ENCODE measurements at places on chromosomes 5 and 9.

- no peak for DNase-seq
These were observed 161.5 kb upstream of the CDKN2B start for GRCh38 chr9:22170556-22170955.

- DNase-seq, result no peak
These were observed 3.7 kb downstream of the C5orf46 start for GRCh38 chr5:147902609-147903115.

GRCh38 chr5:158943057-158943456 is 156.7 kb downstream of the EBF1 start:
- DNase-seq, result no peak

DNA sequence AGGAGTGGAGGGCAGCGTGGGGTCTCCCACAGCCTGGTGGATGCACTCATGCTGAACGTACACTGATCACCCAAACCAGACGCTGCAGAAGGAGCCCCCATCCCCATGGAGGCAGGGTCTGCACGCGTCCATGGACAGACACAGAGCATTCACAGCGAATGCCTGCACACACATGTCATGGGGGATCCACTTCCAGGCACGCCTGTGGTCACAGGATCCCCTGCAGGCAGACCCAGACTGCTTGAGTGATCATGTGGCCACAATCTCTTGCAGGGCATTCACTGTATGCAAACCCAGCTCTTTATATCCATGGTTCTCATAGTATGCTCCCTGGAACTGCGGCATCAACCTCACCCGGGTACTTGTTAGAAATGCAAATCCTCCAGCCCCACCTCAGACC is 5.4 kb downstream of the SNCB start:
- DNase-seq, result no peak

- DNase-seq, result no peak
These were observed 64.9 kb downstream of the SLC25A46 start for GRCh38 chr5:110803467-110804326.

DNA sequence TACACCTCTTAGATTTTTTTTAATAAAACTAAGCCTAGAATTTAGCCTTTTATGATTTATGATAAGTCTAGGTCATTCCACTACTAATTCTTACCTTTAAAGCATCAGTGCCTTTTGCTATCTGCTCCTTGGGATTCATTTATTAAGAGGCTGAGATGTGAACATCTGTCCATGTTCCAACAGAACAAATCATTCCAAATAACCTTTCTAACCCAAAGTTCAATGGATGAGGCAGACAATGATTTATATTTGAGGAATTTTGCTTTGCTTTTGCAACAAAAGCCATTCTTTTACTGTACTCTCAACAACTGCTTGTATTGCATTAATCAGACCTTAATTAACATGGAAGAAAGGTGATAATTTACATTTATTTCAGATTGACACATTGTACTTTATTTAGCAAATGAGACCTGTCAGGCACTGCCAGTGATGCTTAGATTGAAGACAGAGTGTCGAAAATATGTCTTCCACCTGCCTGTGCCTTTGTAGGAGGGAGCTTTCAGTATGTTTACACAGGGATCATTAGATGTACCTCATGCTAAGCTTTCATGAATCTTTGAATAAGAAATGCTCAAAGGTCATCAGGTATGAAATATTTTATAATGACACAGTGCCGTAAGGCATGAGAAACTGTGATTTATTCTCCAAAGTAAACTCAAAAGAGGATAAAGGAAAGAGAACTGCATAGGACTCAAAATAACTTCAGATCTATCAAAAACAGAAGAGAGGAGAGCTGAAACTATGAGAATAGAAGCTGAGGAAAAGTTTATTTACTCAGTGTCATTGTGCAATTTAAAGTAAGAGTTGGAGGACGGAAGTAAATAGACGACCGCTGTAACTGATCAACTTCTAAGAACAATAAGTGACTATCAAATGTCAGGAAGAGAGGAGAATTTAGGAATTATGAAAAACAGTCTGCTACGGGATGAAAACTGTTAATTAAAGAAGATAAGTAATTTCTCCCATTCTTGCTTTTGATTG is 36.7 kb upstream of the IZUMO3 start:
- DNase-seq, result no peak

- DNase-seq, result no peak
These were observed 836.6 kb upstream of the C9orf72 start for GRCh38 chr9:28409919-28410318.

DNA sequence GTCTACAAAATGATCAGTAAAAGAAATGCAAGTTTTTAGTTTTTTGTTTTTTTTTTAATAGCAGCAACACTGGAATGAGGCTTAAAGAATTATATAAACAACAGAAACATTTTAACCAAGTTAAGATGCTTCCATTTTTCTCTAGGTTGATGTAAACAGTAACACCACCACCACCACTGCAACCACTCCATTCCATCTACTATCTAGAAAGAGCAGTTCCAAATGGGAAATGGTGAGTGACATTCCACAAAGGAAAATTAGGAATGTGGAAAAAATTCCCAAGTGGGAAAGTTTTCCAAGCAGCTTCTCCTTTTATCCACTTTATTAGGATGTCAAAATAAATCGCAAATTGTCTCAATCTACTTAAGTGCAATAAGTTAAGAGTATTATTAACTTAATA is 32.6 kb downstream of the SLC38A9 start:
- no peak for DNase-seq

Data from stimulated activated CD4-positive, alpha-beta T cell treated with anti-CD3 and anti-CD28 coated beads, Interleukin-15, amount 100 ng/mL, for 48 hours (primary cell).